ENCODE measurements at places on chromosomes 2 and 18. TPM values are rescaled to one million over a fixed set of nuclear protein-coding genes. Genes with fewer than 3 reads are reported as not detected.

DNA sequence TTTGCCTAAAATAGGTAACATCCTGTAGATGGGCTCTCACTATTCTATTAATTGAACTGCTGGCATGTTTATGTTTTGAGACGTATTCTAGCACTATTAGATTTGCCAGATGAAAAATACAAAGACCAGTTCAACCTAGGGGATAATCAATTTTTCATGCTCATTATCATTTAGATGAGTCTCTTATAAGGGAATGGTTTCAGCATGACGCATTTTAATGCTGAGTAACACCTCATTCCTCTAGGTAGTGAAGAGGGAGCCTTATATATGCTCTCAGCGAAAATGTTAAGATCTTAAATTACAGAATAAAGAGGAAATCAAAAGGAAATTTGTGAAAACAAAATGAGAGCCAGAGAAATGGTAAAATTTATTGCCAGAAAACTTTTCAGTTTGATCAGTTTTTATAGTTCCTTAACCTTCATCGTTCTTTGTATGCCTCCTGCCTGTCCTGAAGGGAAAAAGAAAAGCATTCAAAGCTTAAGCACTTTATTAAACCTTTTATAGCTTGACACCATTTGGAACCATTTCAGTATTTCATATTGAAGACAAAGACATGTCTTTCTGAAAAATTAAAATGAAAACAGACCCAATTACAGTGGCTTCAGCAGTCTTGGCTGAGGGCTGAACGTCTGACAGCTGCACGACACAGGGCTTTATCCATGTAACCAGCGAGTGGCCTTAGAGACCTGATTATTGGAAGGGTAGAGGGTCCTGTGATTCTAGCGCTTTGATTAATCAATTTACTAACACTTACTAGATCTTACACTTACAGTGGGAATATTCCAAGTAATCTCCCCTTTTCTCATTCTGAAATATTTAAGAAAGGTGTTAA is 112.8 kb downstream of the ADCYAP1 start:
- no peak for DNase-seq

DNA sequence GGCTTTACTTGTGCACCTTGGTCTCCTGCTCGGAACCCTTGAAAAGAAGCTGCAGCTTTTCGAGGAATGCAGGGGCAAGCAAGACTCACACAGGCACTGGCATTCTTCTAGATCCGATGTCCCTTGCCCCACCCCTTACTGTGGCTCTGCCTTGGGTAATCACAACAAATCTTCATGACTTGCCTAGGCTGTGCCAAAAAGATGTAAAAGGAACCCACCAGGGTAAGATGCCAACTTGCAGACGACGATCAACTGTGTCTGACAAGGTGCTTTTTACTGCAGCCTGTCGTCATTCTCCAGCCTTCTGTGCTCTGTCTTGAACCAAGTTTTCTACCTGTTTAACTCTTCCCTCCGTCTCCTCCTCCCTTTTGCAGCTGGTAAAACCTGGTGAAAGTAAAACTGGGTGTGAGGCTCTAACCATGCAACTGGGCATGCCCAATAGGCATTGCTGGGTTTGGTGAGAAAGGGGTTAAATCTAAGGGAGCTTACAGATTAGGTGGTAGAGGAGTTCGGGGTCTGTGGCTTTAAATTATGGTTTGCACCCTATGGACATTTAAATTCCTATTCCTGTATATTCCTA is 909 bp upstream of the NRXN1 start:
- DNase-seq = no peak

GRCh38 chr2:40004336-40004735 is 225.3 kb upstream of the THUMPD2 start:
- DNase-seq = no peak

DNA sequence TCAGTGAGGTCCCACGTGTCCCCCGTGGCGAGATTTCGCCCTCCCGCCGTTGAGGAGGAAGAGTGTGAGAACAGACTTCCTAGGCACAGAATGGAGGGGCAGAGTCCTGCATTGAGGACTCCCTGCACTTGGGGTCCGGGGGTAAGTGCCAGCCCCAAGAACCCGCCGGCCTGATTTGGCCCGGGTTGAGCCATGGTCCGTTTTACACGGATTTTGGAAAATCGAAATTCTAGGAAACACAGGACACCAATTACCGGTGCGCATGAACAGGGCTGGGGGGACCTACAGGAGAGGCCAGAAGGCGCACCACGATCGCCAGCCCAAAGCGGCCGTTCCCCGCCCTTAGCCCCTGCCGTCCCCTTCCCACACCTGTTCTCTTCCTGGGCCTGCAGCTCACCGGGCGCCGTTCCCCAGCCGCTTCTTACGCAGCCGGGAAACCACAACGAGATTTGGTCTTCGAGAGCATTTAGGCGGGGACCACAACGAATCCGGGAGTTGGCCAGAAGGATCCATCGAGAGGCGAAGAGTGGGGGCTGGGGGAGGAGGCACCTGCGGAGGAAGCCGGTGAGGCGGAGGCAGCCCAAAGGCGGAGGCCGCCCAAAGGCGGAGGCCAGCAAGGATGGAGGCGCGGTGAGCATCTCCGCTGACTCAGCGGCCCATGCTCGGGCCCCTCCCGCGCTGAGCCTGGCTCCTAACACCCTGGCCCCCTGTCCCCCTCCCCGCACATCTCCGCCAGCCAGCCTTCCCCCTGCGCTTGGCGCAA is 464 bp upstream of the TLX2 start:
- DNase-seq = no peak

The POTEI gene
- polyA plus RNA-seq = 0.06 TPM

DNA sequence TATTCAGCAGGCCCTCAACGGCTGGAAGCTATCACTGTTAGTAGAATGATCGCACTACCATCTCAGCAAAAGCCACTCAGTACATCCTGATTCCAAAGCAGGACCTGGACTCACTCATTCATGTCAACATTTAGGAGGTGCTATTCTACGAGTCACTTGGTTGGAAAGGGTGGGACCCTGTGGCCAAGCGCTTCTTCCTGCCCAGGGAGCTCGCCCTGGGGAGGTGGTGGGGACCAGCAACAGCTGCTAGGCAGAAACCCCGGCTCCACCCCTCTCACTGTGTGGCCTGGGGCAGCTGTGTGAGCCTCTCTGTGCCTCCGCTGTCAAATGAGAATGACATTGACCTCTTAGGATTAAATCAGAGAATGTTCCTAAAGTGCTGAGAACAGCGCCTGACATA is 231.4 kb downstream of the EIPR1 start:
- no peak for DNase-seq

DNA sequence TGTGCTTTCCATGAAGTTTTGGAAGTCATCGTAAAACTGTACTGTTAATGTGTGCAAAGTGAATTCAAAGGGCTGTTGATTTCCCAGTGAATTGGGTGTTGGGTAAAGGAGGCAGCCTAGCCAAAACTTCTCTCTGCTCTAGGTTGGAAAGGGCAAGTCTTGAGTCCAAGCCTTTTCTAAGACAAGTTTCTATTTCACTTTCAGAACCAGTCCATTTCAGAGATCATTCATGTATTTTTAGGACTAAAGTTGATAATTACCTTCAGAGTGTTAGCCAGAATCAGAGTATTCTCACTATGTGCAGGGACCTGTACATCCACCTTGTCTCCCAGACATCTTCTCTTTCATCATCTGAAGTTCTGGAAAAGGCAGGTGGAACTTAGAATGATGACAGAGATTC is 636.1 kb upstream of the KLHL29 start:
- DNase-seq = no peak

DNA sequence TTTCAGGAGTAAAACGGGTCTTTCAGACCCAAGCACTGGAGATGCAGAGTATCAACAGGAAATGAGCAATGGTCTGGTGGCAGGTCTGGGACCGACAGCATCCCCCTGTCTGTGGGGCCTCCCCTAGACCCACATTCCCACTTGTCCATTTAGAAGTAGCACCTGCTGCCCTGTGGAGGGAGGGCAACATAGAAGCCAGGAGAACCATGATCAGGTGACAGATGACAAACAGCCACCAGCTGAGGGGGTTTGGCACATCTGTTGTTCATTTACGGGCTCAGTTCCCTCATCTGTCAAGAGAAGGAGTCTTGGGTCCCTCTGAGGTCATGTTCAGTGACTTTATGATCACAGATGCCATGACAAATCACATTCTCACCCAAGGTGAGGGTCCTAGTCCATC is 77.9 kb upstream of the SLC66A3 start:
- no peak for DNase-seq

GRCh38 chr2:118732432-118732831 is 115.0 kb downstream of the EN1 start:
- no peak for DNase-seq

DNA sequence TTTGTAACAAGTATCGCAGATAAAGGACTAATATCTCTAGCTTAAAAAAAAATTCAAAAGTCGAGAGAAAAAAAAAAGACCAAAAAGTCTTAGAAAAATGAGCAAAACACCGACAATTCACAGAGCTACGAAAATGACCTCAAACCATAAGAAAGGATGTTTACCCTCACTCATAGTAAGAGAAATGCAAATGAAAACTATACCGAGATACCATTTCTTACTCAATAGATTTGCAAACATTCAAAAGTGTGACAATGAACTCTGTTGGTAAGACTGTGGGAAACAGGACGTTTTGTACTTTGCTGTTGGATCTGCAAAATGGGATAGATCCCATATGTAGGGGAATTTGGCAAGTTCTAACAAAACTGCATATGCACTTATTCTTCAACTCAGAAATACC is 39.9 kb upstream of the LDAH start:
- no peak for DNase-seq

DNA sequence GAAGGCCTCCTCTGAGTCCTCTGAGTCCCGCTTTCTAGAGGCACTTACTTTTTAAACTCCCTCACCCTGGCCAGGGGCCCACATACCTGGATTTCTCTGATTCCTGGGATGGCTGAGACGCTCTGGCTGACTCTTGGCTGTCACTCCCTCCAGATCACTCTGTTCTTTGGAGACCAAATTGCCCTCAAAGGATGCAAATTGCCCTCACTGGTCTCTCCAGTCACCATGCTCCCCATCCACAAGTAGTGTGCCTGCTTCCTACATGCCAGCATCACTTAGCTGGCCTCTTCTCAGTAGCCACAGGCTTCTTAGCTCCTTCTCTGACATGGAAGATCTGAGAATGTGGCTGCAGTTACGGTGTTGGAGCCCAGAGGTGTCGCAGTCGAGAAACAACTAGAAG is 41.3 kb upstream of the CCDC68 start:
- DNase-seq = no peak

- no peak for DNase-seq
These were observed 32.4 kb downstream of the NDUFAF7 start for GRCh38 chr2:37263839-37264238.

DNA sequence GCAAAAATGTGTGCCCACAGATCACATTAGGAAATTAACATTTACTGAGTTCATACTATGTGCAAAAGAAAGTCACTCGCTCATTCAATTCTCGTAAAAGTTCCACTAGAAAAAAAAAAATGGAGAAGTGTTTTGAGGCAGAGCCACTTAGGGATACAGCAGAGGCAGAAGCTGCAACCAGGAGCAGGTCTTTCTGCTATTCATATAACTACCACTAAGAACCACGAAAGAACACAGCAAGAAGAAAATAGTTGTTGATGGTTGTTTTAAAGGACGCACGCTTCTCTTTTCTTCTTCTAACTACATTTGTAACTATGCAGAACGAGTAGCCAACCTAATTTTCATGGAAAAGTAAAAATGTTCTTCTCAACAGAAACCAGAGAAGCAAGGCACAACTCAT is 45.0 kb downstream of the ROCK2 start:
- no peak for DNase-seq

The TFCP2L1 gene
- 0.09 TPM for polyA plus RNA-seq

- no peak for DNase-seq
These were observed 27.5 kb downstream of the SOS1 start for GRCh38 chr2:39093218-39093898.

GRCh38 chr2:216274194-216274840 is 98.0 kb downstream of the MARCHF4 start:
- no peak for DNase-seq

- DNase-seq = peak; percentile 1
These were observed 1009.2 kb upstream of the FANCL start for GRCh38 chr2:59250307-59250677.

DNA sequence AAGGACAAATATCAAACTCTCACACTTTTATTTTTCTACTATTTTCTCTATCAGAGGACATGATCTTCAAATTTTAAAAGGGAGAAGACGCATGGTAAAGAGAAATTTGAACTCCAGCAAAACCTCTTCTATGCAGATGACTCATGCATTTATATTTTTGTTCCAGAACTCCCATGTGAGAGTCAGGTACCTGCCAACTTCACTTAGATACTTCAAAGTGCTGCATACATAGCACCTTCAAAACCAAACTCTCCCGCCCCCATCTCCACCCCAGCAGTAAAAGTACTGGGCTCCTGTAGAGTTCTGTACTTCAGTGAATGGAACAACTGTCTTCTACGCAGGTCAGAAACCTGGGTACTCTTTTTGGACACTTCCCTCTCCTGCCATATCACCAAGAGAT is 398.3 kb downstream of the TGIF1 start:
- DNase-seq = no peak

The CMPK2 gene
- 3.9 TPM for polyA plus RNA-seq

- DNase-seq = no peak
These were observed 67.4 kb upstream of the VRK2 start for GRCh38 chr2:57979158-57979557.

DNA sequence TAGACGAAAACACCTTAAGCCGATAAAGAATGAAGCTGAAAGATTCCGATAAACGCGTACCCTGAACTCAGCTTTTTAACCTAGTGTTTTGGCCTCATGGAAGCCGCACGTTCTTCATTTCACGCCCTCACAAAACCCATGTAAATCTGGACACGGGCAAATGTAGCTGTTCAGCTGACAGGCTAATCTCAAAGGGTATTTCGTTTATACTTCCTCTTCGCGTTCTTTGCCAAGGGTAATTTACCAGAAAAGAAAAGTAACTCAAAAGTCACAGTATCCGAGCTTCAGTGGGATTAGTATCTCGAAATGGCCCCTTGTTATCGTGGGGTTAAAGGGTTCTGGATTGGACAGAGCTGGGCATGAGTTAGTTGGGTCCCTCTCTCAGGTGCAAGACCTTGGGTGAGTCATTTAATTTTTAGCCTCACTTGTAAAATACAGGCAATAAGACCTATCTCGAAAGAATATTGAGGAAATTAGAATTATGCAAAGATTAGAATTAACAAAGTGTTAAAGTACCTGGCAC is 22.0 kb upstream of the STPG4 start:
- DNase-seq = no peak

DNA sequence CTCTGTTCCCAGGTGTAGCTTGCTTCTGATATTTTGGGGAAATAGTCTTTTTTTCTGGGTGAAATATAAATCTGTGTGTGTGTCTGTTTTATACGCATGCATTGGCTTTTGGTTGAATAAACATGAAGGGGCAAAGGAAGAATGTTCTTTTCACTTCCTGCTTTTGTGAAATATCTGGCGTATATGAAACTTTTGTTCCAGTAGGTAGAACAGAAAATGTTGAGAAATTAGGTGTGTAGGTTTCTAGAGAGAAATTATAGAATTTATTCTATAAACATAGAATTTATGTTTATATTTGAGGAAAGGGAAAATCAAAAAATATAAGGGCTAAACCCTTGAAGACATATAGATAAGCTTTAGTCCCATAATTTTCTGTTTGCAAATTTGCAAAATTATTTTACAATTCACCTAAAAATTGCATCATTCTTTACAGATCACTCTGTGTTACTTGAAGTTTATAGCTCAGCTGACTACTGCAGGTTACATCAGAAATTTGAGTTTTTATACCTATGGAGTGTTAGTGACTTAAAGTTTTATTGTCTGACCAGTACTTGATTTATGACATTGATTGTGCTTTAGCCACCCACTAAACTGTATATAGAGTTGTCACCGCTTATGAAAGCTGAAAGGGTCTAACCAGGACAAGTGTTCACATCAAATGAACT is 116.1 kb downstream of the FAM117B start:
- no peak for DNase-seq

The NT5C1B gene
- 0.32 TPM for polyA plus RNA-seq

The KCNG2 gene
- polyA plus RNA-seq = 0.22 TPM

The MATN3 gene
- polyA plus RNA-seq = 1.2 TPM

The TPO gene
- 0.63 TPM for polyA plus RNA-seq
